ENCODE measurements at places on chromosomes 5 and 9.

GRCh38 chr9:86902991-86903733 lies 44.1 kb downstream of the GAS1 start:
- no peak for DNase-seq

- no peak for DNase-seq
Observed at GRCh38 chr9:136512651-136513071, 29.8 kb upstream of the SEC16A start.

DNA sequence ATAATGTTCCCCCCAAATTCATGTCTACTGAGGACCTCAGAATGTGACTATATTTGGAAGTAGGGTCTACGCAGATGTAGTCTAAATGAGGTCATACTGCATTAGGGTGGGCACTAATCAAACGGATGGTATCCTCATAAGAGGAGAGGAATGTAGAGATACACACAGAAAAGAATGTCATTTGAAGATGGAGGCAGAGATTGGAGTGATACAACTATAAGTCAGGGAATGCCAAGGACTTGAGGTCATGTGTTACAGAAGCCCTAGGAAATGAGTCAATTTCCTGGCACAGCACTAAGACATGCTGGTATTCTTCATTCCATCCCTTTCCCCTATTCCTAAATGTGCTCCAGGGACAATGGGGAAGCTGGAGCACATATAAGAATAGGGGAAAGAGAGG lies 758 bp upstream of the PDCD1LG2 start:
- no peak for DNase-seq

GRCh38 chr5:170131235-170131634 lies 25.5 kb downstream of the FOXI1 start:
- DNase-seq: no peak

GRCh38 chr9:127866535-127866934 lies 10.9 kb downstream of the AK1 start:
- no peak for DNase-seq

DNA sequence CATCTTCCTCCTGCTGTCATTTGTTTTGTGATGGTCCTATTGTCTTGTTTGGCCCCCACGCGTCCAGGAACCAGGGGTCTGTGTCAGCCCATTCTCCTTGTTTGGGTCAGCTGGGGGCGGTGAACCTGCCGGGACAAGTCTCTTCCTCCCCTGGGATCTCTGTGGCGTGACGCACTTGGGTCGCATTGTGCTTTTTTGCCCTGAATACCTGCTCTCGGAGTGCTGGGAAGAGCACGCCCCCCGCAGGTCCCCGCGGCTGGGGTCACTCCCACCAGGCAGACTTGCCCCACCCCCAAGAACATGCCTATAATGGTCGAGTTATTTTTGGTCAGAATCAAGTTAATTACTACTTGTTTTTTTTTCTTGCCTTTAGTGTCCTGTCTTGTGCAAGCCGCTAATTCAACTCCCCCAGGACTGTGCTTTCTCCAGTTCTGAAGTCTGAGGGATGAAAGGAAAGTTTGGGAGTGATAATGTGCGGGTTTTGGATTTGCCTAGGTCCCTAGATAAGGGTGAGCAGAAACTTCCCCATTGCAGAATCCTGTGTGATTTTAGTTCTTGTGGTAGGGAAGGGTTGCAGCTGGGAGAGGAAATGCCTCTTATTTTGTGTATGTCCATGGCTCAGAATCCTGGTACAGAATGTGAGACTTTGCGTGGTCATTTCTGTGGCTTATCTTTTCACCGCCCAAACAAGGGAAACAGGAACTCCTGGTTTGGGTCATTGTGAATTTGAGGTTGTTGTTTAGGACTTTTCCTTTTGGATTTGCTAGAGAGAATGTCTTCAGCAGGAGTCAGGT lies 789 bp downstream of the ACER2 start:
- no peak for DNase-seq

DNA sequence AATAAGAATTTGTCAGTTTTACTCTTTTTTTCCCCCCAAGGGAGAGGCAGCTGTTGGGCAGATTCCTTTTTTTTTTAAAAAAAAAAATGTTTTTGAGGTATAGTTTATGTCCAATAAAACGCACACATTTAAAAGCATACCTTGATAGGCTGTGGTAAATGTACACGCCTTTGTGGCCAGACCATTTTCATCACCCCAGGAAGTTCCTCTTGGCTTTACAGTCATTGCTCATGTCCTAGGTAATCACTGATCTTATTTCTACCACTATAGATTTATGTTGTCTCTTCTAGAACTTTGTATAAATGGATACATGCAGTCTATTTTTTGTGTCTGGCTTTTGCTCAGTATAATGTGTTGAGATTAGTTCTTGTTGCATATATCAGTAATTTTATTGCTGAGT lies 9.8 kb downstream of the SUB1 start:
- no peak for DNase-seq

DNA sequence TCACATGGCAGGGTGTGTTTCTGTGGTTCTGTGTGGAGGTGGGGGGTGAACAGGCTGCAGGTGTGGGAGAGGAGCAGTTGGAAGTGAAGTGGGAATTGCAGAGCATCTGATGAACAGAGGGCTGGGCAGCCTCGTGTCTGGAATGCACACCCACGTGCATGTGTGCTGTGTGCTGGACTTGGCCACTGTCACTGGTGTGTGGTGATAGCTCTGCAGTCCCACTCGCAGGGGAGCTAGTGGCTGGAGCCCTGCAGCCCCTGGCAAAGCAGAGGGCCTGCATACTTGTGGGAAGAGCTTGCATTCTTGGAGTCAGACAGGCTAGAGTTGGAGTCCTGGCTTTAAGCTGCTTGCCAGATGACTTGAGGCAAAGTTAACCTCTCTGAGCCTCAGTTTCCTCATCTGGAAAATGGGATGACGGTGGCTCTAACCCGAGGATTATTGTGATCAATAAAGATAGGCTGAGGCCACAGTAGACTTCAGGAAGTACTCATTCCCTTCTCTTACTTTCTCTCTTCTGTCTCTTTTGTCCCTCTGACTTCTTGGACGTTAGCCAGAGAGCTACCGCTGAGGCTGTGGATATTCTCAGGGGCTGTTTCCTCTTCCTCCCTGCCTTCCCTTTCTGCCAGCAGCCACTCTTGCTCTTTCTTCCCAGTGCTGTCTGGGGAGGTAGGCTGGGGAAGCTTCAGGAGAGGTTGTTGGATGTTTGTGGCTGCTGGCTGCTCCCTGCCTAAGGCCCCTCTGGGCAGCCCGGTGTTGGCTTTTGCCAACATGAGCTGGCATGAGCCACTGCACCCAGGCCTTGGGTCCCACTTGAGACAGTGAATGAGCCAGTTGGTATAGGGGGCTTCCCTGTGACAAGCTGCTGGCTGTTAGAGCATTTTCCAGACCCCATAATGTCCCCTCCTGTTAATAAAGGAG lies 18.3 kb downstream of the PSAT1 start:
- no peak for DNase-seq

- no peak for DNase-seq
Observed at GRCh38 chr5:179606071-179606909, 17.2 kb downstream of the HNRNPH1 start.

- no peak for DNase-seq
Observed at GRCh38 chr5:53678981-53679660, 118.7 kb downstream of the NDUFS4 start.

DNA sequence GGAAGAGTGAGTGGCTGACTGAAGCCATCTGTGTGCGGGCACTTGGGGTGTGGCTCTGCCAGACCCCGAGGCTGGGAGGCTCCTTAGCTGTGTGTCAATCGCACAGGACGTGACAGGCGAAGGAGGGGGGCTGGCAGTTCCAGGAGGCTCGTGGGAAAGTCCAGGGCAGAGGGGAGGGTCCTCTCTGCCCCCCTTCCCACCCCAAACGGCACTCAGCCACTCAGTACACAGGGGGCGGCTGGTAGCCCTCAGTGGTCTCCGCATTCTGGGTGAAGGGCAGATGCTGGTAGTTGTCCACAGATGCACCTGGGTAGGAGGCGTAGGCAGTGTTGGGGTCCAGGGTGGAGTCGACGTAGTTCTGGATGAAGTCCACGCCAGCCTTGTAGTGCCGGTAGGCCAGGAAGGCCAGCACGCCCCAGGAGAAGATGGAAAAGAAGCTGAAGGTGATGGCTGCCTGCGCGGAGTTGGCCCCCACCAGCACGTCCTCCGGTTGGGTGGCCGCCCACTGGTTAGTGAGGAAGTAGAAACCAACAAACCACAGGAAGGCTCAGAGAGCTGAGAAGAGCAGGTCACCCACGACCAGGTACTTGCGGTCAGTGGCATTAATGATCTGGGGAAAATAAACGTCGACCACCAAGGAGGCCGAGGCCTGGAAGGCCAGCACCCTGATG lies 85.4 kb upstream of the CEP78 start:
- no peak for DNase-seq

- no peak for DNase-seq
Observed at GRCh38 chr9:110847671-110848070, 179.1 kb downstream of the MUSK start.

- no peak for DNase-seq
Observed at GRCh38 chr9:71812385-71812784, 44.1 kb upstream of the CEMIP2 start.

DNA sequence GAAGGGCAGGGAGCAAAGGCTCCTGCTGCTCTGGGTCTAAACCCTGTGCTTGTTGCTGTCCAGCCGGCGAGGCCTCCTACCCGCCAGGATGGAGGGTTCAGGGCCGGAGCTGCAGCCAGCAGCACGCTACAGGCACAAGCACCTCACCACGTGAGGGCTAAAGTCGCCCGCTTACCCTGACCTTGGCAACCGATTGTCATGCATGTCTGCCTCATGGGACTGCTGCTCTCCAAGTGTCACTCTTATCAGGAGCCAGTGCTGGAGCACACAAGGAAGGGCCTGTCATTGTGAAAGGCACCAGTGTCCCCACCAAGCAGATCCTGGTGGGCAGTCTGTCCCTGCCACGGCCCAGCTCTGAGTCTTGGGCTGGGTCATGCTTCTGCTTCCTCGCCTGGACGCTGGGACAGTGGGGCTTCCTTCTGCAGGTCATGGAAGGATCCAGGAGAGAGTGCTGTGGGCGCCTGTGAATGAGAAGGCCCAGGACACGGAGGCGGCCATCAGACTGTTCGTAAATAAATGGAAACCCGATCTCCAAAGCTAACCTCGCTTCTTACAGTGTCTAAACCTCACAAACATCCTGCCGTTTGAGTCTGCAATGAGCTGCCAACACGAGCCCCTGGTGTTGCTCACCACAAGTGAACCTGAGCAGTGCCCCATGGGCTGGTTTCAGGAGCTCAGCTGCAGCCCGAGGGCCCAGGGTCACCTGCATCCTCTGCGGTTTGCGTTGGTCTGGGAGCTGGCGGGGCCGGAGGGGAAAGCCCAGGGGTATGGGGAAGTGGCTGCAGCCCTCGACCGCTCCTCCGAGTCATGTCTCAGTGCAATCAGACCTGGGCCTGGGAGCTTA lies 58.2 kb upstream of the RXRA start:
- no peak for DNase-seq

DNA sequence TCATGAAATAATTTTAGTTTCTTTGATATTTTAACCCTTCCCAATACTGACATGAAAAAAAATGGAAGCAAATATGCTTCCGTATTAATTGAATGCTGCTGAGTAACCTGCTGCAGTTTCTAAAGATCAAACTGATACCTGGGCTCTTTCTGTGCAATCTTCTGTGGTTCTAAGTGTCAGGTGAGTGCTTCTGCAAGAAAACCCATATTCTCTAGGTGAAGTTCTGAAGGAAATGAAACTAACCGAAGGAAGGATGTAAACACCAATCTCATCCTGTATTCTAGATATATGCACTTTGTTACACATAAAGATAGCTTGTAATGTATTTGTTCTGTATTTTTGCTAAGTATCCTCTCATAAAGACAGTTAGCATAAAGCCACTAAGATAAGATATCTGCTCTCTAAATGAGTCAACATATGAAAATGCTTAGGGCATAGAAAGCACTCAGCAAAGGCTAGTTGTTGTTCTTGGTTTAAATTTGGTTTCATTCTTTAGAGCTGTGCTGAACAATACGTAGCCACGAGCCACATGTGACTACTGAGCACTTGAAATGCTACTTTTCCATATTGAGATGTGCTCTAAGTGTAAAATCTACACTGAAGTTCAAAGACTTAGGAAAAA lies 52.0 kb downstream of the ITGA2 start:
- DNase-seq: no peak

DNA sequence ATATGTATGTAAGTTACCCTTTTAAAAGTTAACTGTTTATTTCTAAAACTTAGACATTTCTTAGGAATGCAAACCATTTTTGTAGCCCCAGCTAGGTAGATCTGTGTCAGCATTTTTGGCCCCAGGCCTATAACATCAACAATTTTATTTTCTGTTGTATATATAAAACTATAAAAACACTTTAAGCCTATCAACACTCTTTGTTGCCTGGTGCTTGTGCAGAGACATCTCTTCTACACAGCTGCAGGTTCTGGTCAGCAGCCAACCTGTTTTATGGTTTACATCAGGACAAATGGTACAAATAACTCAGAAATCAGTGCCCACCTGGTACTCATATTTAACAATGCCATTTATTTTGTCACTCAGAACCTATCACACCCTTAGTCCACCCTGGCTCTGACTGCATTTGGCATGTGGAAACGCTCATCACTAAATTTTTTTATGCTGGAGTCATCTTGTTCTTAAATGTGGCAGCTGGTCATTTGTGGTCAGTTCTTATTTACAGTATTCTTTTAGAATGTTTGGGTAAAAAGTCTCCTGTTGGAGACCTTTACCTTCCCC lies 173.4 kb downstream of the DNAH5 start:
- DNase-seq: no peak

DNA sequence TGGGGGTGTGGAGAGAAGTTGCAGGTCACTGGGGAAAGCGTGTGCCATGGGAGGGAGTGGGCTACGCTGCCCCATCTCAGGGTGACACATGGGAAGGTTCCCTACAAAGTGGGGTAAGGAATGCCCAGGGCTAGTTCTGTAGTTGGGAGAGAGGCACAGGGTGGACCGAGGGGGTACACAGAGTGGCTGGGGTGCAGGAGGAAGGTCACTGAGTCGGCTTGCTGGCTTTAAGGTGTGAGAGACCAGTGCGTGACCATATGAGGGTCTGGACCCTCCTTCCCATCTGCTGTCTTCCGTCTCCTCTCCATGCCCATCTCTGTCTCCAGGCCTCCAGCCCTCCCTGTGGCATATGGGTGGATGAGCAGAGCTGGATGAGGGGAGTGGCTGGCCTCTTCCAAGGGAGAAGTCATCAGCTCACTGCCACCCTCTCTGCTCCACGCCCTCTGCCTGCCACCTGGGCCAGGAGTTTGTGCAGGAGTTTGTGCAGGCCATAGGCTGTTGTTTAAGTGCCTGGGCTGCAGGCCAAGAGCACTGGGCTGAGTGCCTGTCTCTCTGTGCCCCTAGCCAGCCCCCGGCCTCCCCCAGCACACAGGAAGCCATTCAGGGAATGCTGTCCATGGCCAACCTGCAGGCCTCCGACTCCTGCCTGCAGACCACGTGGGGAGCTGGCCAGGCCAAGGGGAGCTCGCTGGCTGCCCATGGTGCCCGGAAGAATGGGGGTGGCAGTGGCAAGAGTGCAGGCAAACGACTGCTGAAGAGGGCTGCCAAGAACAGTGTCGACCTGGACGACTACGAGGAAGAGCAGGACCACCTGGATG lies 96.8 kb downstream of the PHF2 start:
- DNase-seq: peak; percentile 1

GRCh38 chr5:12237837-12238575 lies 333.8 kb upstream of the CTNND2 start:
- DNase-seq: no peak

DNA sequence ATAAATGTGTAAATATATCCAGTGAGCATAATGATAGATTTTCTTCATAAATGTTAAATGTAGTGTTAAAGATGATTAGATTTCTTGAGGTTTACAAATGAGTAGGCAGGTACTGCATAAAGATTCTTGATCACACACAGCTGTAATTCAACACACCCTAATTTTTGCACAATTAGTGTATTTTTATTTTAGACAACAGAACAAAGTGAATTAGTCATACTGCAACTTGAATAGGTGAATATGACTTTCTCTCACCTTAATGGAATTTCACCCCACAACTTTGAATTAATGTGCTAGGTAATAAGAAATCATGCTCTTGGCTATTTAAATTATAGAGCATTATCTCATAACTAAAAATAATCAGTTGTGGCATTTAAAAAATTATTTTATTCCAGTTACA lies 795.7 kb upstream of the ACO1 start:
- no peak for DNase-seq
